ENCODE measurements at places on chromosomes 2 and 18. TPM values are rescaled to one million over a fixed set of nuclear protein-coding genes. Genes with fewer than 3 reads are reported as not detected.

DNA sequence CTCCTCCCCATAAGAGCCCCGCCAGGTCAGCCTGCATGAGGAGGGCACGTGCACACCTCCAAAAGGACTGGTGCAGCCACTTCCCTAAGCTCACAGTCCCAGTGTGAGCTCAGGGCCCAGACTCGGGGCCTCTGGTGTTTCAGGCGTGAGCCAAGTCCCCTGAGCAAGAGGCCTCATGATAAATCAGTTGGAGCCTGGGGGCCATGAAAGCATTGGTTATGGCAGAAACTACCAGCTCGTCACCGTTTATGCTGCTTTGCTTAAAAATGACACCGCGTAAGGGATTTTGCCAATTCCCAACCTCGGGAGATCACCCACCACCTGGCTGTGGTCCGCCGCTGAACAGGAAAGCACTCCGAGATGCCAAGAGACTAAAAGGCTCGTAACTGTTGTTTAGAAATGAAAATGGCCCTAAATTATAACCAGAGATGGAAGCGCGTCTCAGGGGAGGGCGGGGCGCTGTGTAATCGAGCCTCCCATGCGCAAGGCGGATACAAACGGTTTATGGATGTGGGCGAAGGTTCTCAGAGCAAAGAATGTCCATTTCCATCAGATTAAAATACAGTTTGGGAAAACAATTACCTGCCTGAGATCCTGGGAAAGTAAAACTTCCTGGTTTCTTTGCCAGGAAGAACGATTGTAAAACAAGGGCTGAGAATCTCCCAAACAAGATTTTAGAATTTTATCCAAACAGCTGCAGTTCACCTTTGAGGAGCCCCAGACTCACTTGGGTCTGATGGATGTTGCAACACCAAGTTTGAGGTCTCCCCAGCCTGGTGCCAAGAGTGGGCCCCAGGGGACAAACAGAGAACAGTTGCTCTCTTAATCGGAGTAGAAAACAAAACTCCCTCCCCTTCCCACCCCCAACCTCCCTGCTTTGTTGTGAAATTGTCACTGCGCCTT lies 141.4 kb downstream of the BCL2 start:
- no peak for DNase-seq

- no peak for DNase-seq
These were observed 174.9 kb downstream of the NR4A2 start for GRCh38 chr2:156157670-156158069.

Gene RASGRP3
- total RNA-seq: 15.7 TPM

- DNase-seq: no peak
These were observed 16.9 kb downstream of the CXCR4 start for GRCh38 chr2:136101042-136101441.

Gene ERLEC1
- 74.0 TPM for total RNA-seq

GRCh38 chr2:101991721-101992145 lies at the start of gene IL1R2:
TSS of gene IL1R2 (plus strand) at chr2:101991960. CDS start at chr2:102008576, 16,616 bp downstream.
- no peak for DNase-seq

GRCh38 chr2:204453730-204454167 lies 91.5 kb upstream of the PARD3B start:
- DNase-seq: peak; percentile 33

DNA sequence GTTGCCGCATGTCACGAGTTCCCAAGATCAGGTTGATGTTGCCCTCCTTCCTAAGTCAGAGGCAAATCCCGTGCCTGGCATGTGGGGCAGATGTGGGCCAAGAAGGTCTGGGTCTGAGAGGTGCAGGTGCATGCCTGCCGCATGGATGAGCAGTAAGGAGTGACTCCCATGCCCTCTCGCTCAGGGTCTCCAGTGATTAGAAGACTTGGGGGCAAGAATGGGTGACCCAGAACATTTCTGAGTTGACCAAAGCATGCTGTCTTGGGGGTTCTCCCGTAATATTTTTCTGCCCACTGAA lies 120.6 kb upstream of the HDAC4 start:
- no peak for DNase-seq

DNA sequence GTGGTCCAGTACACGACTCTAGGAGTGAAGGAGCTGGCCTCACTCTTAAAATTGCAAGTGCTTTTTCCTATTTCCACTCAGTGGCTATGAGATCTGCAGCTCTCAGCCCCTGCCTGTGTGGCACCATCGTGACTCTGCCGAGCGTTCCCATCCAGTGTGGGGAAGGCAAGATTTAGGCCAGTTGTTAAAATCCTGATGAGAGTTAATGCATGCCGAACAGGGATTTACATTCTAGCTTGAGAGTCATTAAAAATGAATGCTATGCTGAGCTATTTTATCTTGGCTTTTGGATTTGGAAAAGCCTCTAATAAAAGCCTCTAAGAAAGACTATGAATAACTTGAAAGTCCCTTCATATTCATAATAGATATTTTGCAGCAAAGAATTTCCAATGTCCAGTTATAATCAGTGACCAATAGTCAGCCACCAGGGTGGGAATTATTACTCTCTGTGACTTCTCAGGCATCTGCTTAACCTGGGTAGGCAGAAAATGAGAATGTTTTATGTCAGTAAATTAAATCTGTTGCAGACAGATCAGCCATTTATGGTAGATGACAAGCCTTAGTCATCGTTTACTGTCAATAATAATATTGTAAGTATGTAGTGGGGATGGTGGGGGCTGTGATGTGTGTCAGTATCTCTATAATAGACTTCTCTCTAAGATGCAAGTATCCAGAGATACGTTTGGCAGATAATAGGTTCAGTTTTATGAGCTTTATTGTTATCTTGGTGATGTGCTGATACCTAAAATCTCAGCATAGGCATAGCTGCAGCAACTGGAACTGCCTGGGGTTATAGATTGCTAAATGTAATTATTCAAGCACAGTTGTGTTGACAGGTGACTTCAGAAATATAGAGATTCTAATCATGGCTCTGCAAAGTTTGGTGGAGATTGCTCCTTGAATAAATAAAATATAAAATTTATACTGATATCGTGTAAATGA lies 207.8 kb downstream of the SOCS6 start:
- no peak for DNase-seq

Gene TRIM43B
- not detected for total RNA-seq

GRCh38 chr18:55403421-55403949 lies 184.5 kb downstream of the TCF4 start:
- DNase-seq: no peak

DNA sequence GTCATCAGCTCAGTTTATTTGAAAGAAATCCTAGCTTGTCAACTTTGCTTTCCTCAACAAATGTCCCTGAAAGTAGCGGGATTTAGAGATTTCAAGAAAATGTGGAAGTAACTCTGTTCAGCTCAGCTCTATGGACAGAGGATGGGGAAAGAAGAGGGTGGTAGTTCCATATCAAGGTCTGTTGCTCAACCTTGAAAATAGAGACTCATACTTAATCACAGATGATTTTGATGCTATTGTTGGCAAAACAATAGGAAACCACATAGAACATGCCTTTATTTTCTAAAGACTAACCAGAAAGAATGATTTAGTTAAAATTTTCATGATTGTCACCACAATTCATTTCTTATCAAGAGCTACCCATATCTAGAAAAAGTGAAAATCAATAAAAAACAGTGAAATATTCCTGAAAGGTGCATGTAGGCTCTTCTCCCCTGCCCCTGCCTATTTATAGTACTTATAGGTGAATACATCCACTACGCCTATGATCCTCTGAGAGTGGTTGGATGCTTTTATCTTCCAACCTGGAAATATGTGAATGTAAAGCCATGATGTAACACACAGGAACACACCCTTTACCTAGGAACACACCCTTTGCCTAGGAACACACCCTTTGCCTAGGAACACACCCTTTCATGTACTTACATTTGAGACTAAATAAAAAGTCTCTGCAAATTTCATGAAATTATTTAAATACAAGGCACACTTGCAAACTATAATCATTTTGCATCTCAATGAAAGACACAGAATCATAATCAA lies 65.8 kb downstream of the ETAA1 start:
- no peak for DNase-seq

DNA sequence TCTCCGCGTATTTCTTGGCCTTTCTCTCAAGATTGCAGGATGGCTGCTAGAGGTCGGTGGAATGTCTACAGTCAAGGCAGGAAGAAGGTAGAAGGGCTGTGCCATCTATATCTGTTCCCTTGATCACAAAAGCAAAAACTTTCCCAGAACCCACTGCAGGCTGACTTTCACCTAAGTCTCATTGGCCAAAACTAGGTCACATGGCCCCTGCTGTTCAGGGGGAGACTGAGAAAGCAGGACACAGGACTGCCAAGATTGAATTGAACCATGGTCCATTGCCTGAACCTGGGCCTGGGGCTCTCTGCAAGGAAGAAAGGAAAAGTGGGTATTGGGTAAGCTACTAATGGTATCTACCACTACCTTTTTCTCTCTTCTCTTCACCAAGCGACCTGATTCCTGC lies 9.7 kb upstream of the GRP start:
- no peak for DNase-seq

DNA sequence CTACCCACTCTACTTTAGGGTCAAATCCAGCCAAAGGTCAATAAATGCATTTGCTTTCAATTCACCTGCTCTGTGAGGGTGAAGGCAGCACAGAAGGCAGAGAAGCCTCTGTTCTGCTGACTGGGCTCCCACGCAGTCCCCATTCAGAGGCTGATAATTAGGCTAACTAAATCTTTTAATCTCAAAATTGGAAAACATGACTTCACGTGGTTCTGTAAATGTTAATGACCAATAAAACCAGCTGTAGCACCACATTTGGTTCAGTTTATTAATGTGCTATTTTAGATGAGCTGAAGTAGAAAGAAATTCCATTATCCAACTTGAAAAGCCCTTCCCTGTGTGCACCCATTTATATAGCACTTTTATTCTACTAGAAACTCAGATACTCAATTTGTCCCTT lies 310.6 kb downstream of the C1D start:
- DNase-seq: no peak
